ENCODE measurements at places on chromosomes 12 and 14. TPM values are rescaled to one million over a fixed set of nuclear protein-coding genes. Genes with fewer than 3 reads are reported as not detected.

Gene SPRING1
- 26.5 TPM for total RNA-seq

Gene KLHDC1
- total RNA-seq, result 5.6 TPM

Gene KRT78
- total RNA-seq, result not detected

Gene POTEM
- total RNA-seq, result not detected

Gene IKZF4
- total RNA-seq, result 18.2 TPM

Gene OVCH1
- not detected for total RNA-seq

Gene KRT3
- total RNA-seq, result not detected

Gene SLC17A8
- not detected for total RNA-seq

Gene KRT6C
- total RNA-seq, result not detected

Gene MSI1
- total RNA-seq, result not detected

Gene PFDN5
- 388 TPM for total RNA-seq

DNA sequence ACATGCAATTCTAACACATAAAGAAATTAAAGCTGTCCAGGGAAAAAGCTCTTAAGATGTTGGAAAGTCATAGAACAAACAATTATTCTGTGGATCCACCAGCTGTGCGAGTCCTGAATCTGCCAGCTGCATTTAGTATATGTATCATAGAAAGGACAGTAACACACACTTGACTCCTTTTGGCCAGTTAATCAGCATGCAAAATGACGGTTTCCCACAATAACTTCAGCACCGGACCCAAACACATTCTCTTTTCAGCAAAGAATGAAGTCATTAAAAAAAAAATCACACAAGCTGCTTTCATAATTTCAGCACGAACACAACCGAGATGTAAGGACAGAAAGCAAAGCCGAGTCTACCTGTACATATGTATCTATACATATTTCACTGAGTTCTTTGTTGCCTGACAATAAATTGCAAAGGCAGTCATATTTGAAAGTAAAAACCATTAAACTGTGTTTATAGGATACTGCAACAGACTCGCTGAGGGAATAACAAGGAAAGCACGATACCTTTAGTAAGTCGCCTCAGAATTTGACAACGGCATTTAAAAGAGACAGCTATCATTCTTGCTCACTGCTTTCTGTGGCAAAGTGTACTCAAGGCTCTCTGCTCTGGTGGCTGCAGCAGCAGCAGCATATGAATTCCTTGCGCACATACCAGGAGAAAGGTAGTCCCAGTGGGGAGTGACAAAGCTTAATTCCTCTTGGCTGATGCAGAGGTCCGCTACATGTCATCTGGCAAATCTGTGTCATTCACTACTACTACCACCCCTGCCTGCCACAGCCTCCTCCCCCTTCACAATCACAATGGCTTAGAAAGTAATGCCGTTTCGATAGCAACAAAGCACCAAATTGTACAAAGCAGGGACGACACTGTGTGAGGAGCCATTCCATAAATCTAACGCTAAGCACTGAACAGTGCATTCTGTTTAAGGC, at the start of gene GRIP1:
Gene GRIP1 (minus strand): TSS at position 739 of the 938 bp plus-strand sequence. CDS start 172 bp downstream, at position 567.
- no peak within 1 kb of the TSS for H3K4me3 ChIP-seq
- peaks cover 28% of the 10 kb centered on the region for H3K27me3 ChIP-seq
- no peaks in the 10 kb centered on the region for H3K4me1 ChIP-seq
- no peaks in the 10 kb centered on the region for H3K36me3 ChIP-seq
- DNase-seq, result no peak

- no peak overlapping the region for H3K4me3 ChIP-seq
- H3K4me1 ChIP-seq, result peaks cover 8% of the 10 kb centered on the region
- DNase-seq, result no peak
- H3K27me3 ChIP-seq, result no peaks in the 10 kb centered on the region
- no peak overlapping the region for H3K27ac ChIP-seq
- peaks cover 33% of the 10 kb centered on the region for H3K36me3 ChIP-seq
Measured at GRCh38 chr12:44748950-44749468, 127.1 kb downstream of the NELL2 start.

DNA sequence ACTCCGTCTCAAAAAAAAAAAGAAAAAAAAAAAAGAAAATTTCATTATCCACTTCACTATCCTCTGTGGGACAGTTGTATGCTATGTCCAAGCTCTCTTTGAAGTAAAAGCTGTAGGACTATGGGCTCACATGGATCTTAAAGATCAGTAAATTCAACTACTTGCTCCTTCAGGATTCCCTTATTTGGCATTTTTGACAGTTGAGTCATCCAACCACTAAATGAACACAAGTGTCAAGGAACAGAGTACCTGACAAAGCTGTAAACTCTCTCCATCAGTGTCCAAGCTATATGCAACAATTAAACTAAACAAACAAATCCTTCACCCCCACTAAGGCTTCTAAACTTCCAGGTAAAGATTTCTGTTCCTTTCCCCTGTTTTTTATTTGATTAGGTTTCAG, 177.0 kb downstream of the CEP128 start:
- no peak for DNase-seq
- H3K4me1 ChIP-seq, result no peaks in the 10 kb centered on the region
- H3K4me3 ChIP-seq, result no peak overlapping the region
- H3K27ac ChIP-seq, result no peak overlapping the region
- H3K27me3 ChIP-seq, result no peaks in the 10 kb centered on the region
- H3K36me3 ChIP-seq, result peaks cover 17% of the 10 kb centered on the region

- peaks cover 15% of the 10 kb centered on the region for H3K27me3 ChIP-seq
- H3K4me1 ChIP-seq, result peaks cover 4% of the 10 kb centered on the region
- no peak overlapping the region for H3K27ac ChIP-seq
- no peak for DNase-seq
- H3K4me3 ChIP-seq, result no peak overlapping the region
- no peaks in the 10 kb centered on the region for H3K36me3 ChIP-seq
Measured at GRCh38 chr12:132419631-132420246, 70.2 kb upstream of the FBRSL1 start.

GRCh38 chr12:58656254-58657009, 263.9 kb downstream of the LRIG3 start:
- H3K4me1 ChIP-seq, result no peaks in the 10 kb centered on the region
- H3K4me3 ChIP-seq, result no peak overlapping the region
- DNase-seq, result no peak

DNA sequence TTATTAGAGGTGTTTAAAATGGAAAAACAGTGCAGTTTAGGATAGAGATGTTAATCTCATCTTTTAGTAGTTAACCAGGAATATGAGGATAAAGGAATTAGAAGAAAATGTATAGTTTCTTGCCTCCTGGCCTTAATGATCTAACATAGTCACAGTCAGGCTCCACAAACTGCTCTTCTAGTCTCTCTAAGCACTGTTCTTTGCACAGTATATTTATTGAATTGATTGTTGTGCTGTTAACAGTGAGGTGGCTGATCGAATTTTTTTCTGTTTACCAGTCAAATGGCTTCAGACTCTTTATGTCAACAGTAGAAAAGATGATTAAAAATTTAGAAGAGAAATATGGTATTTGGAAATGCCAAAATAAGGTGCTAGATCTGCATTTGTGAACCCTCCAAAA, 37.8 kb downstream of the ATF7IP start:
- peak overlapping the region; percentile 16 for H3K4me3 ChIP-seq
- no peak for DNase-seq
- H3K36me3 ChIP-seq, result peaks cover 29% of the 10 kb centered on the region
- no peaks in the 10 kb centered on the region for H3K27me3 ChIP-seq
- no peak overlapping the region for H3K27ac ChIP-seq

DNA sequence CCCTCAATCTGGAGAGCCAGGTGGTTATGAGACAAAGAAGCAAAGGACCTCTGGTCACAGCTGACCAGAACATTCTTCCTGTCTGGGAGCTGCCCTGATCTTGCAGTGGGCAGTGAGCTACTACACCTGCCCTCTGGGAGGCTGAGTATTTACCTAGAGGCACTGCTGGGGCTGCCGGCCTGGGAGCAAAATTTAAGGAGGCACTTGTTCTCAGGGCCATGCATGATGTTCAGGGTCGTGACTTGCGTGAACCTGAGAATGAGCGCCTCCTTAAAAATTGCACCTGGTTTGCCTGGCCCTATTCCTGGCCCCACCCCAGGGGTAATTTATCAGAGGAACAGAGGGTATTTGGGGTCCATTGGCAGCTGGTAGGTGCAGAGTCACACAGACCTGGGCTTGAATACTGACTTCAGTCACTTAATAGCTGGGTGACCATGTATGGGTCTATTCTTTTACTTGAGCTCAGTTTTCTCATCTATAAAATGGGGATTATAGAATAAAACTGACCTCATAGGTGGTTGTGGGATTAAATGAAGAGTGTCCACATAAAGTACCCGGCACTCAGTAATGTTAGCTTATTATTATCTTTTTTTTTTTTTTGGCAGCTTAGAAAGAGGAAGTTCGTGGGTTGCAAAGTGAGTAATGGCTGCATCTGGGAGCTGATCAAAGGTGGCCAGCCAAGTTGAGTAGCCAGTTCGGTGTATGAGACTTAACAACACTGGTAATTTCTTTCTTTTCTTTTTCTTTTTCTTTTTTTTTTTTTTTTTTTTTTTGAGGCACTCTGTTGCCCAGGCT, 107.4 kb upstream of the MED13L start:
- H3K4me1 ChIP-seq, result peaks cover 9% of the 10 kb centered on the region
- H3K4me3 ChIP-seq, result no peak overlapping the region
- no peak overlapping the region for H3K27ac ChIP-seq
- DNase-seq, result no peak
- peaks cover 5% of the 10 kb centered on the region for H3K27me3 ChIP-seq
- no peaks in the 10 kb centered on the region for H3K36me3 ChIP-seq

GRCh38 chr12:100675432-100675831, 101.9 kb downstream of the GAS2L3 start:
- H3K4me1 ChIP-seq, result peaks cover 4% of the 10 kb centered on the region
- H3K27ac ChIP-seq, result no peak overlapping the region
- no peak for DNase-seq
- H3K4me3 ChIP-seq, result no peak overlapping the region

DNA sequence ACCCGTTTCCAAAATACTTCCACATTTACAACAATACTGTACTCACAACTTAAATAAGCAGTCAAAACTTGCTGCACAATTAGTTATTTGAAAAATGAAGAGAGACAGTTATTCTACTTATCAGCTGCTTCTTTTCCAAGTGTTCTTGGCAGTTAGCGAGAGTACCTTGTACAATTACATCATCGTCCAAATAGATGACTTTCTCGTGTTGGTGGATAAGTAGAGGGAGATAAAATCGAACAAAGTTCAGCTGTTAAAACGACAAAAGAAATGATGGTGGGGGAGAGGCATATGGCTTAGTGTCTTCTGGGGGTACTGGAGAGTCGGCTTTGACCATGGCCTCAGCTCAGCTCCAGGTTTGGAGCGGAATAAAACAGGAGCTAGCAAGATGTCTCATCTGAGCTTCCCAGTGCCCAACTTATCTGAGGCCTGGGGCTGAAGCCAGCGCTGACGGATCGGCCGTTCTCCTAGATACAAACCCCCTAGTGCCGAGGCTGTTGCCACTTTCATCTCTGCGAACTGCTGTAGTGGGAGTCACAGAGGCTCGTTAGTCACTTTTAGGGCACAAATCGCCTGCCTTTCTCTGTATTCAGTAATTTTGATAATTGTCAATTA, 31.7 kb downstream of the TDG start:
- no peaks in the 10 kb centered on the region for H3K36me3 ChIP-seq
- H3K4me3 ChIP-seq, result no peak overlapping the region
- no peak overlapping the region for H3K27ac ChIP-seq
- peaks cover 12% of the 10 kb centered on the region for H3K27me3 ChIP-seq

GRCh38 chr12:111297703-111298426, 71.0 kb downstream of the PHETA1 start:
- H3K36me3 ChIP-seq, result no peaks in the 10 kb centered on the region
- no peak overlapping the region for H3K27ac ChIP-seq
- no peak for DNase-seq
- no peak overlapping the region for H3K4me3 ChIP-seq
- H3K27me3 ChIP-seq, result no peaks in the 10 kb centered on the region

GRCh38 chr14:68522510-68523325, 270.1 kb downstream of the ZFP36L1 start:
- no peak overlapping the region for H3K4me3 ChIP-seq
- H3K36me3 ChIP-seq, result peaks cover 10% of the 10 kb centered on the region
- no peak overlapping the region for H3K27ac ChIP-seq
- no peak for DNase-seq
- H3K4me1 ChIP-seq, result no peaks in the 10 kb centered on the region

DNA sequence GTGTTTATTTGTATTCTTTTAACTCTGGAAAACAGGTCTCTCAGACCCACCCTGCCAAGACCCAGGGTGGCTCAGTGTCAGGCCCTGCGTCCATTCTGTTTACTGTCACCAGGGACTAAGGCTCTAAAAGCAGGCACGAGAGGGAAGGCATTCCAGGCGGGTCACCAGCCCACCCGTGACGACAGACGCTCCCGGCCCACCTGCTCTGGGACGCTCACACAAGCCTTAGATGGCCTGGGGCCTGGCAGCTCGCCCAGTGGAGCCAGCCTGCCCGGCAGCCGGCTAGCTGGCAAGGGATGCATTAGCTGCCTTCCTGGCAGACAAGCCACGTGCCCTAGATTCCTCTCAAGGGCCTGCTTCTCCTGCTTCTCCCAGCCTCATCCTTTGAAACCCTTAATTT, 9.2 kb upstream of the NUAK1 start:
- H3K4me3 ChIP-seq, result no peak overlapping the region
- peaks cover 20% of the 10 kb centered on the region for H3K27me3 ChIP-seq
- H3K27ac ChIP-seq, result no peak overlapping the region
- H3K36me3 ChIP-seq, result no peaks in the 10 kb centered on the region
- DNase-seq, result no peak

DNA sequence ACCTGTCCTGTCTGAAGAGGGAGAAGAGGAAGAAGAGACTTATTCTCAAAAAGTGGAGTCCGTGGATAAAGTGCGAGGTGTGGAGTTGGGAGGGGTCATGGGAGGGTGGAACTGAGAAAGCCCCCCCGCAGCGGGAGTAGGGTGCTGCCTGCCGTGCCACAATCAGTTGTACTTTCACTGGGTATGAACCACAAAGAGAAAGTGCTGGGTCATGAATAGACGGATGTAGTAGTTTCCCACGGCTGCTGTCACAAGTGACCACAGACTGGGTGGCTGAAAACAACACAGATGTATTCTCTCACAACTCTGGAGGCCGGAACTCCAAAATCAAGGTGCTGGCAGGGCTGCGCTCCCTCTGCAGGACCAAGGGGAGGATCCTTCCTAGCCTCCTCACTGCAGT, 5.5 kb downstream of the DNAH10 start:
- peak overlapping the region; percentile 45 for H3K27ac ChIP-seq
- peak; percentile 41 for DNase-seq
- H3K4me3 ChIP-seq, result peak overlapping the region; percentile 70
- peaks cover 22% of the 10 kb centered on the region for H3K27me3 ChIP-seq
- no peaks in the 10 kb centered on the region for H3K36me3 ChIP-seq

- H3K27me3 ChIP-seq, result no peaks in the 10 kb centered on the region
- H3K27ac ChIP-seq, result no peak overlapping the region
- H3K4me3 ChIP-seq, result no peak overlapping the region
Measured at GRCh38 chr12:37547611-37548010, 769.0 kb upstream of the ALG10B start.

- H3K4me1 ChIP-seq, result peaks cover 2% of the 10 kb centered on the region
- no peak overlapping the region for H3K27ac ChIP-seq
- no peak overlapping the region for H3K4me3 ChIP-seq
- peaks cover 14% of the 10 kb centered on the region for H3K27me3 ChIP-seq
Measured at GRCh38 chr12:91272461-91273063, 89.9 kb upstream of the DCN start.

GRCh38 chr12:74105434-74105833, 432.2 kb upstream of the ATXN7L3B start:
- DNase-seq, result no peak
- H3K27ac ChIP-seq, result no peak overlapping the region
- no peaks in the 10 kb centered on the region for H3K4me1 ChIP-seq
- H3K27me3 ChIP-seq, result no peaks in the 10 kb centered on the region

- no peaks in the 10 kb centered on the region for H3K4me1 ChIP-seq
- H3K4me3 ChIP-seq, result no peak overlapping the region
- DNase-seq, result no peak
- no peaks in the 10 kb centered on the region for H3K36me3 ChIP-seq
Measured at GRCh38 chr14:84543859-84544258, 986.1 kb upstream of the FLRT2 start.
